Progenitor cell of endocrine pancreas (in vitro differentiated cells): ENCODE measurements at places on chromosomes 1 and 21.
A peak's percentile ranks its signal among the peaks of the same experiment; 100 is the strongest.

GRCh38 chr1:164423136-164423535, 135.8 kb upstream of the PBX1 start:
- DNase-seq: no peak

- no peak for DNase-seq
Observed at GRCh38 chr1:204584699-204585372, 68.6 kb downstream of the MDM4 start.

DNA sequence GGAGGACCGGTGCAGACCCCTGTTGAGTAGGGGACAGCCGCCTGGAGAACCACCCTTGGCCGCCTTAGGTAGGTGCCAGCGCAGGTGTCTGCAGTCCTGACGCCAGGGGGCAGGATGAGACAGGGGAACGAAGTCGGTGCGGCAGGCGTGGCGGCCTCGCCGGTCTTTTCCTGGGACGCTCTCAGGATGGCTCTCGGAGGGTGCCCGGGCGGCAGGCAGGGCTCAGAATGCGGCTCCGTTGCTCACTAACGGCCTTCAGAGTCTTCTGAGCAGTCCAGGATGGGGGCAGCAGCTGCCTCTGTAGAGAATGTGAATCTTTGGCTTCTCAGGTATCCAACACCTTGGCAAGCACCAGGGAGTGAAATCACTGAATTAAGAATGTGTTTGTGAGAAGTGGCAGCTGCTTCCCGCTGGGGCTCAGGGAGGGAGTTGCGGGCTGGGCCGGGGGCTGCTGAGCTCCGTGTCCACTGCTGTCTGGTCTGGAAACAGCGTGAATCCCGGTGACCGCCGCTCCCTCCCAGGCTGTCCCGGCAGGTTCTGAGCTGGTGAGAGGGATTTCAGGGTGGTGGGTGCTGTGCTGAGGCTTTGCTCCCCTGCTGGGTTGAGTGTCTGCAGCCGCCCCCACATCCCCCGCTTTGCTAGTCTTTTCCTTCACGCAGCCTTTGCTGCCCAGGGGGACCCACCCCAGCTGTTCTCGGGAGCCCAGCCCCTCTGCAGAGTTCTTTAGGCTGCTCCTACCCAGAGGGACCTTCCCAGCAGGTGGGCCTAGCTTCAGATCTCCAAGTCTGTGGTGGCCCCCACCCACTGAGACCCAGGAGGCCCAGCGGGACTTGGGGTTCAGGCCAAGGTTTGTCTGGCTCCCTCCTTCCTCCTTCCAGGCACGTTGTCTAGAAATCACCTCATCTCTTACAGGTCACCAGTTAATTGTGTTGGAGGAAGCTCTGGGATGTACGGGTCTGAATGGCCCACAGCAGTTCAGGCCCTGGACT, 11.1 kb upstream of the C1orf174 start:
- peak; percentile 80 for DNase-seq

DNA sequence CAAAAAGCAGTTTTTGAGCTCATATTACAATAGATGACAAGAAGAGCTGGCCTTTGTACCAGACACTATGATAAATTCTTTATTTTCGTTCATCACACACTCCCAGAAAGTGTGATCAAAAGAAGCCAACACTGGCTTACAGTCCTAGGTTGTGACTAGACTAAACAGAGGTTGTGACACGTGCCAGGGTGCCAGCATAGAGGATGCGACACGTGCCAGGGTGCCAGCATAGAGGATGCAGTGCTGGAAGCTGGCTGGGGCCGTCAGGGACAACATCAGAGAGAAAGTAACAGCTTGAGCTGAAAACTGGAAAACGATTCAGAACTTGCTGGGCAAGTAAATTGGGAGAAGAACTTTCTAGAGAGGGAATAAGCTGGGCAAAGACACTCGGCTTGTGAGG, 2.2 kb downstream of the MTARC1 start:
- DNase-seq: no peak

GRCh38 chr21:45105906-45106485, 31.6 kb downstream of the ADARB1 start:
- no peak for DNase-seq

DNA sequence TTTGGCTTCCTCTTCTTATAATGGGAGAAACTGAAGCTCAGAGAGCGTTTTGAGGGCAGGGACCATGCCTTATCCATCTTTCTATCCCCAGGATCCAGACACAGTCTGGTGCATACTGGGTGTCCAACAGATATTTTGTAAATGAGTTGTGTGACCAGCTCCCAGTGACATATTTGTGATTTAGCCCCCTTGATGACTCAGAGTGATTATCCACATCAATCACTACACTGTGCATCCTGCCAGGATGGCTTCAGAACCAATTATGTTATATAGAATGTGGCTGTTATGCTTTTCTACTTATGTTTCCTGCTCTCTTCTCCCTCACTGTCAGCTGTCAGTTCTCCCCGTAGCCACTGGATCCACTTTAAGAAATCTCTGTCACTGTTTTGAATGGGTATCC, 11.3 kb downstream of the OLFML3 start:
- no peak for DNase-seq

- no peak for DNase-seq
Observed at GRCh38 chr1:32150847-32151246, 28.6 kb upstream of the TXLNA start.

DNA sequence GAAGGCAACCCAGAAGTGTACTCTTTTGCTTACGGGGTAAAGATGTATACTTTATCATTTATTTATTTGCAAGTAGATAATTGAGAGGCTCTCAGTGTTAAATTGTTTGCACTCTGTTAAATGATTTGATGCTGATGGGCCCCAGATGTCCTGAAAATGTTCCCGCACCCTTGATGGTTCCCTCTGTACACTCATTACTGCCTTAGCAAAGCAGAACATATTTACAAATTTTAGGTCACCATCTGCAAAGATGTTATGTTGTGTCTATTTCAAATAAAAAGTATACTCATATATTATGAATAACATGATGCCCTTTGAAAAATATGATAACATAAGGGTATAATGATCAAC, 240.5 kb upstream of the SNX7 start:
- no peak for DNase-seq

GRCh38 chr1:37038227-37039093, 4.1 kb upstream of the GRIK3 start:
- no peak for DNase-seq

DNA sequence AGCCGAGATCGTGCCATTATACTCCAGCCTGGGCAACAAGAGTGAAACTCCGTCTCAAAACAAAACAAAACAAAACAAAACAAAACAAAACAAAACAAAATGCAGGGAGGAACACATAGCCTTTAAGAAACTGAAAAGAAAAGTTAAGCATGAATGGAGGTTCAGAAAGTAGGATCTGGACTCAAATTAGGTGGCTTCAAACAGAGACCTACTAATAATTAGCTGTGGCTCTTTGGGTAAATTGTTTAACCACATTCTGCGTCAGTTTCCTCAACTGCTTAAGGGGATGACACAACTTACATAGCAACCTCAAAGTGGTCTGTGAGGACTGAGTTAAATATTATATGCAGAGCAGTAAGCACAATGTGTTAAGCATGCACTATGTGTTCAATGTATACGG, 458.2 kb downstream of the ADGRL2 start:
- no peak for DNase-seq

GRCh38 chr1:175146529-175147213, 45.9 kb downstream of the KIAA0040 start:
- DNase-seq: peak; percentile 67

DNA sequence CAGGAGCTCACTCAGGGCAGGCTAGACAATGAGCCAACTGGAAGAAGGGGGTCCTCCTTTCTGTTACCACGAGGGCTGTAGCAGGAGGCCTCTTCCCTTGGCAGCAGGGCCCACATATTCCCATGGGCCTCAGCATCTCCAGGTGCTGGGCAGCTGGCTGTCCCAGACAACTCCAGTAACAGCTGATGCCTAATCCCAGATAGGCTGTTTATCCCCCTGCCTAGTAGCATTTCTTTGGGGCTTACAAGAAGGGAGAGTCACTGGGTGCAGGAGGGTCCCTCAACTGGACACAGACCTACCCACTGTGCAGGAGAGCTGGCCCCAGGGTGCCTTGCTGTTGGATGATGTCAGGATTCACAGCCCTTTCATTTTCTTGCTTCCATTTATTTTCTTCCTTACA, 278.2 kb downstream of the DSCAM start:
- DNase-seq: no peak

DNA sequence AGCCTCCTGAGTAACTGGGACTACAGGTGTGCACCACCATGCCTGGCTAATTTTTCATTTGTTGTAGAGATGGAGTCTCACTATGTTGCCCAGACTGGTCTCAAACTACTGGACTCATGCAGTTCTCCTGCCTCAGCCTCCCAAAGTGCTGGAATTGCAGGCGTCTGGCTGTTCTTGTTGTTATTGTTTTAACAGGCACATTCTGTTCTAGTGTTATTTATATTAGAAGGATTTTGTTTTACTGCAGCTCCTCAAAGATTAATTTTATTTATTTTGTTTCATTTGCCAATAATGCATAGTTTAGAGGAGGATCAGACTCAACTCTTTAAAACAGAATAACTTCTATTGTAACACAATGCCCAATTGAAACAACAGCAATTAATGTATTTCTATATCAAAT, 35.5 kb downstream of the RGS2 start:
- no peak for DNase-seq

DNA sequence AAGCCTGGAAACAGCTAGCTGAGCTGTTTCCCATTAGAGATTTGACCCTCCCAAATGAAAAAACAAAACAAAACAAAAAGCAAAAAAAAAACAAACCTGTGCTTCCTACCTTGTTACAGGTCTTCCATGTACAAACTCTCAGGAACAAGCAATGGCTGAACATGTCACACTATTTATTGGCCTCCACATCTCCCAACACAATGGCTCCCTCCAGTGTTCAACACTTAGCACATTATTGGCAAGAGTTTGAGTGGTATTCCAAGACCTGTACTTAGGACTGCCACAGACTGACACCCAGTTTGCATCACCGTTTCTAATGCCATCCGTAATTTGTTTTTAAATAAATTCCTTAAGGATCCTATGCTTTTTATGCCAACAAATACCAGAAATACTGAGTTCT, 195.0 kb upstream of the OLFM3 start:
- DNase-seq: no peak

GRCh38 chr1:3907031-3907534, 7.0 kb upstream of the C1orf174 start:
- DNase-seq: no peak

GRCh38 chr1:186564582-186564981, 103.7 kb upstream of the PDC start:
- DNase-seq: no peak

- DNase-seq: no peak
Observed at GRCh38 chr1:175126347-175126746, 58.7 kb downstream of the TNN start.

DNA sequence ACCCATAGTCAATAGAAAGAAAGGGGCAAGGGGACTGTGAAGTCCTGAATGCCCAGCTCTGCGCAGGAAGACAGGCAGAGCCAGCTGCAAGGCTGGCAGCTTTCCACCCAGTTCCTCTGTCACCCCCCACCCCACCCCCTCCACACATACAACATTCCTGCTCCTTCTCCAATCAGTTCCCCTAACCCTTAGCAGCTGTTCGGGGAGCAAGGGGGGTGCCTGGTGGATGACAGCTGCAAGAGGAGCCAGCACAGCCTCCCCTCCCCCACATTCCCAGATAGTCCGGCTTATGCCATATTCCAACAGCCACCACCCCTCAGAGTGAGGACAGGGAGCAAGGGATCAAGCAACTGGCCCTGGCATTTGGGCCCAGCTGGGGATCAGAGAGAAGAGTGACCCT, 9.7 kb downstream of the ARHGEF2 start:
- no peak for DNase-seq

DNA sequence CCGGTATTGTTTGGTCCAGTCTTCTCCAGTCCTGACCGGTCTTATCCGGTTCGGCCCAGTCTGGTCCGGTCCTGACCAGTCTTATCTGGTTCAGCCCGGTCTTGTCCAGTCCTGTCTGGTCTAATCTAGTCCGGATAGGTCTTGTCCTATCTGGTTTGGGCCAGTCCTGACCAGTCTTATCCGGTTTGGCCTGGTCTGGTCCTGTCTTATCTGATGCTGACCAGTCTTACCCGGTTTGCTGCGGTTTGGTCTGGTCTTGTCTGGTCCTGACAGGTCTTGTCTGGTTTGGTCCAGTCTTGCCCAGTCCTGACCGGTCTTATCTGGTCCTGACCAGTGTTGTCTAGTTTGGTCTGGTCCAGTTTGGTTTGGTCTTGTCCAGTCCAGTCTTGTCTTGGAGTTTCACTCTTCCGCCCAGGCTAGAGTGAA, 30.1 kb downstream of the DHX9 start:
- DNase-seq: no peak

DNA sequence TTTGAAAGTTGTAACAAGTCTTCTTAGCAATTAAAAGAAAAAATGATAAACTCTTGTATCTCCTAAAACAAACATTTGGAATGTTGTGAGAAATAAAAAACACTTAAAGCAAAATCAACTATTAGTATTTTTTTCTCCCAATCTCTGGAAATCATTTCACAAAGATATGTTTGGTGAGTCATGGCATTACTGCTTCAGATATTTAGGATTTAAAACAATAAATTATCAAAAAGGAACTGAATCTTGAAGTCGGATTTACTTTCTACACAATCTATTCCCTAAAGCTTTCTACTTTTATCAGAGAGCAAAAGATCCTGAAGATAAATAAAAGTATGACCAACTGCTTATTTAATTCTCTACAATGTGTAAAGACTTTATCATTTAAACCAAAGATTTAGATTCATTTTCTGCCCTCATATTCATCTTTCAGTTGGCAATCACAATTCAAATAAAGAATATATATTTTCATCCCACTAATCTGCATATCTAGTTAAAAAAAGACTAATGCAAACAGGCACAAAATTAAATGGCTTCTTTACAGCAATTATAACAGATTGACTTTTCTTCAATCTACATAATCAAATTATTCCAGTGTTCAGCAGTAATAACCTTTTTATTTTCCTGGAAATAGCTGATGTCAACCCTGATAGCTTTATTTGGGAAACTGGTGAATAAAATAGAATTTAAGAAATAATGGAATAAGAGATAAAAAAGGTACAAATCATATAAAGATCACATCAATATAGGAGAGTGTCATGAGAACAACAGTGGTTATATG, 230.0 kb downstream of the COP1 start:
- DNase-seq: no peak

GRCh38 chr1:40703316-40703715, 11.8 kb downstream of the NFYC start:
- DNase-seq: no peak

DNA sequence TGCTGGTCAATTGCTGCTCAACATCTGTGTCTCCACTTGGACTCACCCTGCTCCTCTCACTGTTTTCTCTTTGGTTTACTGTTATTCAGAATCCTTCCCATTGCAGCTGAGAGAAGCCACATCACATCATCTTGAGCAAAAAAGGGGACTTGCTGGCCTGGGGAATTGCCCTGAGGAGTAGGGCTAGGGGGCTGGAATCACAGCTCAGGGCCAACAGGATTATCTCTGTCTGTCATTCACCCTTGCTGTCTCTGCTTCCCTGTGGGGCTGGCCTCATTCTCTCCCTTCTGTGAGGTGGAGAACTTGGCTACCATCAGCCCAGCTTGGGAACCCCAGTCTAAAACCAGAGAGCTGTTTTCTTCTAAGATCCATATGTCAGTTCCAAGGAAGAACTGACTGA, 140.7 kb upstream of the WNT4 start:
- DNase-seq: no peak

- DNase-seq: no peak
Observed at GRCh38 chr1:182348961-182349747, 42.4 kb downstream of the GLUL start.
